ENCODE measurements at places on chromosomes 5 and 9.

DNA sequence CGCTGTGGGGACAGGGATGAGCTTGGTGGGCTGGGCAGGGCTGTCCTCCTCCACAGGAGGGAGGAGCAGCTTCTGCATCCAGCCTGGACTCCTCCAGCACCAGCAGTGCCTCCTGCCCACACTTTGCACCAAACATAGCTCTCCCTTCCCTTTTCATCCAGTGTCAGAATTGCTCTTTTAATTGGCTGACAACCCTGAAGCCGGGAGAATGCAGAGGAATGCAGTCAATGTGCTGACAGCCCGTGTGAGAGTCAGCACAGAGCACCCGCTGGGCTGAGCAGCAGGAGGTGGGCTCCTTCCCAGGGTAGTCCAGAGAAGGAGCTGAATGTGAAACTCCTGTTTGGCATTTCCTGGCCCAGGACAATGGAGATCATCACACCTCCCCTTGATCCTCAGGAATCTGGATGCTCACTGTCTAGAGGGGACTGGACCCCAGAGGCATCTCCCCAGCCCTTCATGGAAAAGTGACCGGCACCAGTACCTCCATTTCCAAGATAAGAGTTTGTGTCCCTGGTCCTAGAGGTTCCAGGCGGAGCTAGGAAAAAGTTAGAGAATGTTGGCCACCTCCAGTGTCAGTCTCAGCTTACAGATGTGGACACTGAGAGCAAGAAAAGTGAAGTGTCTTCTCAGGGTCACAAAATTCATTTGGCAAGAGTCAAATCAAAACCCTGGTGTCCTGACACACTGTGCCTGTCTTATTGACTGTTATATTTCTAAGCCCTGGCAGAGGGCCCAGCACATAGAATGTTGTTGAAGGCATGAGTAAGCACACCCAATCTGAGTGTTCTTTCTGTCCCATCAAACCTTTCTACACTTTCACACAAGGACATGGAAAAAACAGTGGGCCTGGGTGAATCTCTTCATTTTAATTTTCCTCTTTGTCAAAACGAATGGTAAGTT, 202.1 kb downstream of the SNX18 start:
- no peak for DNase-seq

DNA sequence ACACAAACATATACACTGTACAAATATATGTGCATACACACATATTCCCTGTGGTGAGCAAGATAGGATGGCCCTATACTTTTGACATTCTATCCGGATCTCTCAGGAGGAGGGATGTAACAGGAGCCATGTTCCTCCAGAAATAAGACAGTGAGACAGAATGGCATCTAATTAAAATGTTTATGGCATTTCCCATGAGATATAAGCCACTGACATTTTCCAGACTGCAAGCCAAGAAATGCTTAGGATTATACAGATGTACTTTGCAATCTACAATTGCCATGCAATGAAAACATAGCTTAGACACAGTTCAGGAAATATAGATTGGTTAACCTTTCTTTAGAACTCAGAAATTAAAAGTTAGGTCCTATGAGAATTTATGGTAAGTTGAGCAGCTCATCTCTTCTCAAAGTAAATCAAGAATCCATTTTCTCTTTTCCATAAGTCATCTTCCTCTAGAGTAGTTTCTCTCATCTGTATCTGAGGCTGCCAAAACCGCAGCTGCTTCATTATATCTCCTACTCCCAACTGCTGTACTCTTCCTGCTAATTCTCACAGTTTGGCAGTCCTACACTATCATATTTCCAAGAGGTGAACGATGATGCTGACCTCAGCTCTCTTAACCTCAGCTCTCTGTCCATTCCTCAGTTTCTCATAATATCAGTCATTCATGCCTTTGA, 1719.1 kb downstream of the MAT2B start:
- DNase-seq = no peak

DNA sequence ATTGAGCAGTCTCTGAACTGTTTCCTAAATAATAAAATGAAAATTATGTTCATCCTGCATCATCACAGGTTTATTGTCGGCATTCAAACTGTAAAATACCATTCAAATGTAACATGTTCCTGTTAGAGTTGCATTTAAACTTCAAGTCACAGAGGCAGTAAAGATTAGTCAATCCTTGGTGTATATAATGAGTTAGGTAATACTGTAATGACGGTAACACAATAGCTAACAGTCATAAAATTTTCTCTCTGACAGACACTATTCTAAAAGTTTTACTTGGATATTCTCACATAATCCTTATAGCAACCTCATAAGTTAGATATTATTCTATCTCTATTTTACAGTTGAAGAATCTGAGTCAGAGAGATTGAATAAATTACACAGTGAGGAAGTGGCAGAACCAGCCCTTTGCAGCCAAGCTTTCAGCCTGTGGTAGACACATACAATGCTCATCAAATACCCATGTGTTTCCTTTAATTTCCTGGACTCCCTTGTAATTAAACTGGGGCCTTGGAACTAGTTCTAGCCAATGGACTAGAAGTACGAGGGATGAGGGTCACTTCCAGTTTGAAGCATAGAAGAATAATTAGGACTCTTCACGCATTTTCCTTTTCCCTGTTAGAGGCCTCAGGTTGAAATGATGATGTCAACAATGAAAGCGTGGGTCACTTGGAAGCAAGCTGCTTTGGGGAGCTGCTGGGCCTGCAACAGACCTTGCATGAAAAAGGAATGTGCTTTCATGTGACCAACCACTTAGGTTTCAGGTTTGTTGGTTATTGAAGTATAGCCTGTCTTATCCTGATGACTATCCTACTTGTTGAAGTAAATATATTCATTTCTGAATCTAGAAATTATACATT, 12.3 kb upstream of the CAST start:
- no peak for DNase-seq

DNA sequence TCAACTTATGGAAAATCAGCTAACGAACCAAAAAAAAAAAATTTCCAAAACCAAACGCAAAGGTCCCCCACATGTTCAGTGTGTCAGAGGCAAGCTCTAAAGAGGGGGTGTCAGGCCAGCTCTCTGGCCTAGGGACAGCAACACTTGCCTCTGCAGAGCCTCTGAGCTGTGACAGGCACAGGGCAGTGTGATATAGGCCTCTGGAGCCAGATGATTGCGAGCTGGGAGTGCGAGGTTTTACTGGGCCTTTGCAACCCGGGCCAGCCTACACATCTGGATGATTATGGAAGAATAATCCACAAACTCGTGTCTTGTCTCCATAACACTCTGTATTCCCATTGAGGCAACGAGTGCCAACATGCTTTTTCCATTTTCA, 67.7 kb upstream of the STC2 start:
- no peak for DNase-seq

GRCh38 chr5:145324101-145324500, 511.0 kb downstream of the PRELID2 start:
- DNase-seq = no peak

- DNase-seq = no peak
These were observed 16.9 kb downstream of the CRB2 start for GRCh38 chr9:123372766-123373446.

- no peak for DNase-seq
These were observed 125.5 kb downstream of the CDK5RAP2 start for GRCh38 chr9:120454467-120454866.

GRCh38 chr5:51651476-51651875, 268.2 kb downstream of the ISL1 start:
- DNase-seq = no peak

Measured in stimulated activated CD4-positive, alpha-beta T cell treated with anti-CD3 and anti-CD28 coated beads, Interleukin-1b, Interleukin-23, amount 100 ng/mL, for 24 hours (primary cell).